ENCODE measurements at places on chromosomes 4 and X.

- DNase-seq: peak; percentile 14
Observed at GRCh38 chr4:151276787-151277562, at the start of gene PRSS48. Gene PRSS48, plus strand, starts transcription at chr4:151277161. Its CDS starts 12 bp downstream, at chr4:151277173.

- no peak for DNase-seq
Observed at GRCh38 chr4:1399508-1400190, 6.6 kb downstream of the NKX1-1 start.

GRCh38 chr4:64121803-64122202 is 287.4 kb downstream of the TECRL start:
- no peak for DNase-seq

DNA sequence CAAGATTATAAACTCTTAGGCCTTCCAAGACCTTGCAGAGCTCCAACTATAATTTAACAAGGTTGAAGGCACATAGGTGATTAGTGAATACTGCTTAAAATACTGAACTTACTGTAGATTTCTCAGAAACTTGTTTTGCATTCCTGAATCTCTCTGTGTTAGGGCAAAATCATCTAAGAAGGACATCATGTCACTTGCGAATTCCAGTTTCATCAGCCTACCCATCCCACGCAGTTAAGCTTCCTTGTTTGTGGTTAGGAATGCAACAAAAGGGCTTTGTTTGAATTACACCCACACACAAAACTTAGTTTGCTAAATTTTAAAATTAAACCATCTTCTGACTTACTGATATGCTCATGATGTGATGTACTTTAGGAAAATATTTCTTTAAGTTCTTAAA is 174.0 kb downstream of the SOWAHB start:
- no peak for DNase-seq

DNA sequence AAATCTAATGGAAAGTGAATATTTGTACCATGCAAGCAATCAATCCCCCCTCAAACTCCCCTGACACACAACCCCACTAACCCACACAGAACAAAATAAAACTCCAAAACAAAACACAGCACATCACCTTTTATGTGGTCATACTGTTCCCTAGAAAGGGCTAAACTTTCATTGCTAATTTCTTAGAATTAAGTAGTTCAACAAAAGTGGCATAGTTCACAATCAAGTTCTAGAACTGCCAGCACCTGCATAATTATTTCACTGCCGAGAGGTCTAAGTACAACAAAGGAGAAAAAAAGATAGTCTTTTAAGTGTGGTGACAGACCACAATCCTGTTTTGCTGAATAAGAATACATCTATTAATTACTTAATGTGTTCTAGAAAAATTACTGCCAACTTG is 58.8 kb downstream of the AMMECR1 start:
- DNase-seq: no peak

DNA sequence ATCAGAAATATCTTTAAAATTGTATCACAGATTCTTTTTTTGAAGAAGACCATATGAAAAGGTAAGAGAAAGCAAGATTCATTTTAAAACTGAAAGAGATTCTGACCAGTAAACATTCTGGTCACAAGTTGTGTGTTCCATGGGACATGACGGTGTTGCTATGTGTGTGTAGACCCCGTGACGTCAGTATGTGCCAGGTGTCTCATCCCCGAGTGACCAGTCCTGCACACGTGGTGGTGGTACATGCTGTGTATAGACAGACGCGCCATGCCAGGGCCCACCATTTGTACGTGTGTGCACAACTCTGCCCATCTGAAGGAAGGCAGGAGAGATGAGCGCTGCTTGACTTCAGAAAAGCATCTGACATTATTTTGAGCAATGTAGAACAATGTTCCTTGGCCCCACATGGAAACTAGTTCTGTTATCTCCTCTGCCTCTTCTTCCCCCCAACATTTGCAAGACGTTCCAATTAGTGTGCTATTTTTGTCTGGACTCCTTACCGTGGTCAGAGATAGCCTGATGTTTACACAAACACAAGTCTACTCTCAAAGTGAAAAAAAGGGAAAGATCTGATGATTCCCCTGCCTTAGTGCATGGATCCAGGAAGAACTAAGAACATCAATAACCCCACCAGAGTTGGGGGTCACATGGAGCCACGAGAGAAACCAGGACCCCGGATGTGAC is 51.2 kb downstream of the IRF2 start:
- no peak for DNase-seq
